Sigmoid colon (tissue), 7 donors: ENCODE measurements at places on chromosomes 13 and 19. TPM values are rescaled to one million over a fixed set of nuclear protein-coding genes. Genes with fewer than 3 reads are reported as not detected.

The MRPS31 gene
- total RNA-seq = 11.4 TPM

The TEX101 gene
- total RNA-seq = not detected

The DACH1 gene
- 1.7 TPM for total RNA-seq

The MCEMP1 gene
- total RNA-seq = 0.49 TPM

The PTGIR gene
- total RNA-seq = 5.8 TPM

The PHF11 gene
- 29.6 TPM for total RNA-seq

The NCR1 gene
- not detected for total RNA-seq

The USHBP1 gene
- 5.7 TPM for total RNA-seq

The PDX1 gene
- total RNA-seq = not detected

The ZNF615 gene
- 18.0 TPM for total RNA-seq

The SMAD9 gene
- 33.3 TPM for total RNA-seq

The LGI4 gene
- 38.5 TPM for total RNA-seq

The ZNF626 gene
- total RNA-seq = 18.2 TPM

The KIR2DL3 gene
- not detected for total RNA-seq

The VPS36 gene
- 59.3 TPM for total RNA-seq

The ZNF784 gene
- total RNA-seq = 4.2 TPM

The MIA gene
- total RNA-seq = 19.1 TPM

The ZNF610 gene
- 2.0 TPM for total RNA-seq

The RFPL4AL1 gene
- total RNA-seq = not detected

The IL17D gene
- total RNA-seq = 1.4 TPM

The SDHAF1 gene
- 75.3 TPM for total RNA-seq

The LILRB5 gene
- total RNA-seq = 23.5 TPM

The FREM2 gene
- total RNA-seq = 7.2 TPM

The CLC gene
- total RNA-seq = not detected

The CERS4 gene
- total RNA-seq = 24.1 TPM

The OR7D4 gene
- total RNA-seq = not detected
